ENCODE measurements at places on chromosomes 5 and 9. TPM values are rescaled to one million over a fixed set of nuclear protein-coding genes. Genes with fewer than 3 reads are reported as not detected.
A peak's percentile ranks its signal among the peaks of the same experiment; 100 is the strongest.

GRCh38 chr9:133761641-133762248, 23.6 kb upstream of the SARDH start:
- DNase-seq, result no peak

DNA sequence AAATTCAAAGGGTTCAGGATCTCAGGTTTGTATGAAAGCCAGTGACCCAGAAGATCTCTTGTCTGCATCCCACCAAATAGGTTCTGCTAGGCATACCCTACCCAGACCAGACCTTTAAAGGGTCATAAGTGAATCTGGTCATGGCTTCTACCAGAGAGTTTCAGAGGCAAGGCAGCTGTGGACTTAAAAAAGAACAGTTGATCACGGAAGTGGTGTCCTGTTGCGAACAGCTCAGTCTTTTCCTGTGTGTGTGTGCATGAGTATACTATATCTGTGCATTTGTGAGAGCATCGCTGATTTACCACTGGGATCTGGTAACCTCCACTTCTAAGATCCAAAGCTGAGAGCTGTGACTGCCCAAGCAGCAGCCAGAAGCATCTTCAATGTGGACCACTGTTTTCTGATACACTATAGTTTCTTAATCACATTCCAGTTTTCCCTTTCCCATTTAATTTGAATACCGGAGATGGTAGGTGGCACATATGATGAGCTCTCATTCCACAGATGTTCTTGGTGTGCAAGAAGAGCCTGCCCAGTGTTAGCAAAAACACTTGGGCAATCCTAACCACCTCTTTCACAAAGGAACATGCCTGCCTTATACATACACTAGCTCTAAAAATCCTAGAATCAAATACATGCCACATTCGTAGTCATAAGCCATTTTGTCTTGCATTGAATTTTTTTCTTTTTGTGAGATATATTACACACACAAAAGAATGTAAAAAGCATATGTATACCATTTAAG, 36.2 kb upstream of the OR2S2 start:
- no peak for DNase-seq

The MEIKIN gene
- not detected for total RNA-seq

- no peak for DNase-seq
Observed at GRCh38 chr9:130267930-130268329, 2.4 kb downstream of the HMCN2 start.

The NDST1 gene
- total RNA-seq, result 160 TPM

The GRAMD2B gene
- total RNA-seq, result 0.69 TPM

GRCh38 chr9:110443146-110443865, 105.6 kb upstream of the TXNDC8 start:
- DNase-seq, result peak; percentile 37

The SPINK14 gene
- not detected for total RNA-seq

The ACER2 gene
- 30.5 TPM for total RNA-seq

- no peak for DNase-seq
Observed at GRCh38 chr9:123816817-123817472, 113.0 kb downstream of the DENND1A start.

The PCDHGB7 gene
- 38.6 TPM for total RNA-seq

DNA sequence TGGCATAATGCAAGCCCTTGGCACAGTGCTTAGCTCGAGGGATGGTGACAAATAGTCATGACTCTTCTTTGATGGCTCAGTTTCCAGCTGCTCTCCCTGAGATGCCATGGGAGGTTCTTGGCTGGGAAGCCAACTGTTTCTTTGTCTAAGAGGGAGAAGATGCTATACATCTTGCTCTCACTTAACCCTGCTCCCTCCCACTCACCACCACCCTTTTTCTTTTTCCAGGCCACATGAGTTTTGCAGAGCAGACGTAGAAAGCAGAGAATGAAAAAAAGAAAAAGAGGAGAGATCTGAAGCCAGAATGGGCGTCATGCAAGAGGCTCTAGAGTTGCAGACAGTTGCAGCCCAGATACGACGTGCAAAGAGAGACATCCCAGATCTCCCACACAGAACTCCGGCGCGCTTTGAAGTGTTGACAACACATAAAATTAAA, 160.5 kb downstream of the FGF18 start:
- DNase-seq, result no peak

DNA sequence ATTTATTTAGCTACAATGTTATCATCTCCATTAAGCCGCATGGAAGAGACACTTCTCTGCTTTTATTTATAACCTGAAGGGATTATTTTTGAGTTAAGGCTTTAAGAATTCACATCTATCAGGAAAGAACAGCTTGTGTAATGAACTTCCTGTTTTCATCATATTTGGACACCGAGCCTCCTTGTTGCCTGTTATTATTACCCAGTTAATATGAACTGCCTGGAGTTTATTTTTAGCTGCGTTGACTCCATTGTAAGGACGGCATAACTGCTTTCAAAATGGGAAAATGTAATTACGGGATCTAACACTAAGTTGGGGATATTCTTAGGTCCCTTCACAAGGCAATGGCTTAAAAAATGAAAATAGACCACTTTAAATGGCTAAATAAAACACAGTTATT, 89.0 kb upstream of the NR4A3 start:
- no peak for DNase-seq

The ERBIN gene
- 67.7 TPM for total RNA-seq

- DNase-seq, result no peak
Observed at GRCh38 chr9:135066291-135066690, 21.2 kb upstream of the OLFM1 start.

- DNase-seq, result peak; percentile 38
Observed at GRCh38 chr9:19127871-19128500, 694 bp upstream of the PLIN2 start.

DNA sequence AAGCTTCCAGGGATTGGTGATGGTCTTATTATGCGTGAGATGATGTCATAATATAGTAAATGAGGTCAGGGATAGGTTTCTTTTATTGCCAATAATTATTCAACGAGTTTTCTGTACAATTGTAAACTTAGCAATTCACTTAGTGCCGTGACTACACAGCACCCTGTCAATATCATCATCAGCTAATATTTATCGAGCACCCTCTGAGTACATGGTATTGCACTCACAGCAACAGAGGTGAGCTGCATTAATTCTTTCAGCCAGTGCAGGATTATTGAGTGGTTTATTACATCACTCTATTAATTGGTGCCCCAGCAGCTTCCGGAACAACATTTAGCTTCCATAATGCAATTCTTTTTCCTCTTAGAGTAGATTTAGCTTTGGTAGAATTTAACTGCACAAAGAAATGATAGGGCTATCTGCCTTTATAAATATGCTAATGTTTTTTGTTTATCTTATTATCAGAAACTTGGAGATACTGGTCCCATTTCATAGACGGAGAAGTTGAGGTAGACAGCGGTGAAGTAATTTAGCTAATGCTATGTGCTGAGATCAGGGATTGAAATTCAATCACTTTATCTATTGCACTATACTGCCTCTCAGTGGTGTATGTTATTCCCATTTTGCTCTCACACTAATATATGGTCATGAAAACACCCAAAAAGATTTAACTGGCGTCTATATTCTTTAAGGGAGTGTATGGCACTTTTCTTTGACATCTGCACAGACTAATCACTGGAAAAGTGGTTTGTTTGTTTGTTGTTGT, 726.1 kb upstream of the WWC1 start:
- DNase-seq, result no peak
